ENCODE measurements at places on chromosomes 5 and 9.

DNA sequence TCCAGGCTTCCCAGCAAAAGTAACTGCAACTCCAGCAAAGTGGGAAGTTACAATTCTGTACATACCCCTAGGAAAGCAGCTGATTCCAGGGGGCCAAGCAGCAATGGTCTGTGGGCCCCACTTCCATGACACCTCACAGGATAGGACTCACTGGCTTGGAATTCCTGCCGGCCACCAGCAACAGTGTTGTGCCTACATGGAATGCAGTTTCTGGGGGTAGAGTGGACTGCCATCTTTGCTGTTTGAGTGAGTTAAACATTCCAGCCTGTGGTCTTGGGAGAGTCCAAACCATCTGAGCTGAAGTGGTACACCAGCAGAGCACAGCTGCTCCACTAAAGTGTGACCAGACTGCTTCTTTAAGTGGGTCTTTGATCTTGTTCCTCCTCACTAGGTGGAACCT, 13.4 kb upstream of the FBN2 start:
- DNase-seq: no peak

- no peak for DNase-seq
Observed at GRCh38 chr5:113652161-113652560, 138.7 kb downstream of the YTHDC2 start.

DNA sequence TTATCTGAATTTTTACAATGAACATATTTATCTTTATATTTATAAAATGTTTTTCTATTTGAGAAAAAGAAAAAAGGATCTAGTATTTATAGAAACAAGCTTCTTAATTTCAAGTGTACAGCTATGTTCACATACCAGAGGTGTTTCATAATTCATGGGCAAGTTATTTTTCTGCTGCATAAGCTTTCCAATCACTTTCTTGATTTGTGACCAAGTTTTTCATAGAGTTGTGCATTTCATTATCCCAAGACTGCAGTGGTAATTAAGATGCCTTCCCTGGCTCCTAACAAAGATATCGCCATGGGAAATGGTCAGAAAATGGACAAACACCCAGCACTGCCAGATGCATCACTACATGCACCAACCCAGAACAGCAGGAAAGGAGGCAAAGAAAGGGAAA, 124.6 kb downstream of the GNAQ start:
- no peak for DNase-seq

GRCh38 chr5:2164586-2164985, 281.9 kb upstream of the IRX4 start:
- no peak for DNase-seq

- no peak for DNase-seq
Observed at GRCh38 chr9:14400658-14400995, 86.7 kb upstream of the NFIB start.

GRCh38 chr5:120207129-120207528, 257.0 kb upstream of the PRR16 start:
- no peak for DNase-seq

- DNase-seq: no peak
Observed at GRCh38 chr5:165321912-165322311, 1816.5 kb downstream of the MAT2B start.

DNA sequence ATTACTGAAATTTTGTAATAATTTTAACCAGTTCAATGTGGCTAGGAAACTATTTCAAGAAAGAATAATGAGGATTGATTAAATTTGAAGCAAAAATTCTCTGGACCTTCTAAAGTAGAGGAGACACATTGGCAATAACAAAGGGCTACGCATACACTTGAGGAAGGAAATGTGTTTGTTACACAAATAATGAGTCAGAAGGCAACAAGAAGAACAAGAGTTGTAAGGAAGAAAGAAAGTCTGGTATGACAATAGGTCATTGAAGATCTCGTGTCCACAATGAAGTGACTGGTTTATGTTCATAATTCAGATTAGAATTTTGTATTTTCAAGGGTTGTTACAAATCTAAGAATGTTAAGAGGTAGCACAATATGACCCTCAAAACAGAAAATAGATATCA, 25.8 kb downstream of the ST8SIA4 start:
- no peak for DNase-seq

DNA sequence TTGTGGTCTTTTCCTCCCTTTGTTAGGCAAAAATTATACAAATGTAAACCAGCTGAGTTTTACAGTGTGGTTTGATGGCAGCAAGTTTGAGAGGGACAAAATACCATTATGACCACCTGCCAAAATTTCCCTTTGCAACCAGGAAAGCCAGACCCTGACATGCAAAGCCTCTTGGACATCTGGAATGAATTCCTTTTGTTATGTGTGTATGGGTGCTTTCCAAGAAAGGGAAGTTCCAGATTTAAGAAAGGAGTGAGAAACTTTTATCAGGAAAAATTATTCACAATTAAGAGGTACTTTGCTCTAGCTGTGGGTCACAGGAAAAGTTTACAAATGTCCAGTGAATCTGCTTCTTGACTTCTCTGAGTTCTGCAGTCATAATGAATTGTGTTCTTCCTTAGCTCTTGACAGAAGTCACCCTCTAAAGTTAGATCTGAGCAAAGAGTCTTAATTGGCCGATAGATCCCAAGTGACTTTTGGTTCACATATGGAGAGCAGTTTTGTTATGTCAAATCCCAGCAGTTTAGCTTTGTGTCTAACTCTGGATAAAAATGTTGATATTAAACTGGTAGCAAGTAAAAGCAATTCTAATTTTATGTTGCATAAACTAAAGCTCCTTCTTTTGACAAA, 295.9 kb upstream of the ZNF608 start:
- DNase-seq: no peak

- no peak for DNase-seq
Observed at GRCh38 chr9:27078685-27079084, 30.3 kb upstream of the TEK start.

DNA sequence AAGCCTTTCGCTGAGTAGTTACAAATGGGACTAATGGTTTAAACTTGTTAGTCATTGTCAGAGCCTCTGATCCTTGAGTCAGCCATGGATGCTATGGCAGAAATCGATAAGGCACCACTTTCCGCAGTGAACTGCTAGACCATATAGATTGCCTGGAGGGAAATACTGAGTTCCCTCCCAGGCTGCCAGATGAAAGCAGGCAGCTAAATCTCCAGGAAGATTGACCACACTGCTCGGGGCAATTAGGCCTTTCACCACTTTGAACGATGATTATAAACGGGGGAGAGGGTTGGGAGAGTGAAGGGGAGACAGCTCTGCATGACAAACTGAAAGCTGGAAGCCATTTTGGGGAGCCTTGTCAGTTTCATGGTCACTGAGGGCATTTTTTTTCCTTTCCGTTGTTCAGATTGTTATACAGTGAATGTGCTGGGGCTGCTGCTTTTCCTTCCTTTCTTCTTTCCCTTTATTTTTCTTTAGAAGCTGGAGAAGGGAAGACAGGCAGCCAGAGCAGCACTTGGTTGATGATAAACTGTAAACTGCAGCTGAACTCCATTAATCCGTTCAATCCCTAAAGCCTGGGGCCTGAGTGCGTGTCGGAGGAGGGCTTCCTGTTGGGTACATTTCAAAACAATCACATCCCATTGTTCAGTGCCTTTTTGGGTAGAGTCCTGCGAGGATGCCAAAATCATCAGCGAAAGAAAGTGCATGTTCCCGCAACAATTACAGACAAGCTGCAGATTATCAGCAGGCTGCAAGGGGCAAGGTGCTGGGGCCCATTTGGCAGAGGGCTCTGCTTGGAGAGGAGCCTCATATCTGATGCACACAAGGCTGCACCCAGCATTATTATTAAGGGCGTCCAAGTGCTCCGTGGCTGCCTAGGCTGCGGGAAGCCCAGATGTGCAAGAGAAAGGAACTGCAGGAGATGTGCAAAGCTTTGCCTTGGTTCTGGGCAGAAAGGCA, 308.4 kb downstream of the PSAT1 start:
- no peak for DNase-seq

DNA sequence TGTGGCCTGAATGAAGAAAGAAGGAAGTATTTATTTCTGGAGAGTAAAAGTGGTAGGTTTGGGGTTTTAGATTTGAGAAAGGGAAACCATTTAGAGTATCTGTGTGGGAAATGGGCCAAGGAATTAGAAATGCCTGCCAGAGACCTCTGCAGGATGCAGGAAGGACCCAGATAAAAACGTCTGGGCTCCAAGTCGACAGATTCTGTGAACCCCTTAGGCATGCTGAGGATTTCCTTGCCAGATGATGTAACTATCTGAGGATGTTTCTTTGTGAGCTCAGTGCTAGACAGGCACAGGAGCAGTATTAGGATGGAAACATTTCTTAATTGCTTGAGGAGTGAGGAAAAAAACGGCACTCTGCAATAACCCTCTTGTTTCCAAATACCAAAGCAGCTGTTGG, 251.8 kb upstream of the DMRT1 start:
- DNase-seq: no peak

DNA sequence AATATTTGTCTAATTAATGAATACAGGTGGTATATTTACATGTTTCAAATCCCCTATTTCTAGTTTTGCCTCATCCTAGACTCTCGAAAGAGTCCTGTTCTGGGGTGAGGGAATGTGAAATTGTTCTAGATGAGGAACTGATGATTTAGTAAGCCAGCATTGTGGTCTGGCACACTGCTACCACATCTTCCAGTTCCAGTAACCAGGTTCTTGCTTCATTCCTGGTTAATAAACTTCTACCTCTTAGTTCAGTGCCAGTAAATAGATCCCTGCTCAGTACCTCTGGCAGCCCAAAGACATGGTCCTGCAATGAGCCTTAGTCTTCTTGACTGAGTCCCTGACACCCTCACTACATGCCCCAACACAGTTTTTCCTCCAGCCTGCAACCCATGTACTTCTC, 207.7 kb downstream of the SREK1 start:
- DNase-seq: no peak

DNA sequence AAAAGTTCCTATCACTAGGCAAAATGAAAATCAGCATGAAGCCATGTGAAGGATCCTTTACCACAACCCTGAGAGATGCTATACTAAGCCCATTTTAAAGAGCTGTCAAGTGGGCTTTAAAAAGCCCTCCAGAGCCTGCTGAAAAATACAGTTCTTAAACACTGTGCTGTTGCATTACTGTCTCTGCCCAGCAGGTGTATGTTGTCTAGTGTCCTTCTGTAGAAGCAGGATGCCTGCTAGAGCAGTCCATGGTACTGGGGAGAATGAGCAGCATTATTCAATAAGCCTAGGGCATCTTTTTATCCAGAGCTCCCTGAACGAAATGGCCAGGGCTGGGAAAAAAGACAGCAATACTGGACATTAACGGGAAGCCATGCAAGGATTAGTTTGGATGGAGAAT, 126.2 kb upstream of the PLCXD3 start:
- DNase-seq: no peak

- no peak for DNase-seq
Observed at GRCh38 chr5:147169399-147169798, 65.4 kb upstream of the STK32A start.

DNA sequence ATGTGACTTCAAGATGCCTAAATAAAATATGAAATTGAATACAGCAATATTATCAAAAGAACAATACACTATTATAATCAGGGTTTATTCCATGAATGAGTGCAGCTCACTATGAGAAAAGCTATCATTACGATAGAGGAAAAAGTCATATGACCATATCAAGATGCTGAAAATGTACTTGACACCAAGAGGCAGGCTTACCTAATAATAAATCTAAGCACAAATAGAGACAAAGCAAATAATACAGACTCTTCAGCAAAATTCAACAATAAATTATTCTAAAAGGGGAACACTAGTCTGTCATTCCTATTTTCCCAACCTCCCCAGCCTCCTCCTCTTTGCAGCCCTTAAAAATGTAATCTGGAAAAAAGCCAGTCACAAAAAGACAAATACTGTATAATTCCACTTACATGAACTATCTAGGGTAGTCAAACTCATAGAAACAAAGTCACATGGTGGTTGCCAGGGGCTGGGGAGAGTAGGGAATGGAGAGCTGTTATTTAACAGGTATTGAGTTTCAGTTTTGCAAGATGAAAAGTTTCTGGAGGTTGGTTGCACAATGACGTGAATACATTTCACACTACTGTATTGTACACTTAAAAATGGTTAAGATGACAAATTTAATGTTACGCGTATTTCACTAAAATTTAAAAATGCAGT, 148.4 kb downstream of the NFIB start:
- DNase-seq: no peak

DNA sequence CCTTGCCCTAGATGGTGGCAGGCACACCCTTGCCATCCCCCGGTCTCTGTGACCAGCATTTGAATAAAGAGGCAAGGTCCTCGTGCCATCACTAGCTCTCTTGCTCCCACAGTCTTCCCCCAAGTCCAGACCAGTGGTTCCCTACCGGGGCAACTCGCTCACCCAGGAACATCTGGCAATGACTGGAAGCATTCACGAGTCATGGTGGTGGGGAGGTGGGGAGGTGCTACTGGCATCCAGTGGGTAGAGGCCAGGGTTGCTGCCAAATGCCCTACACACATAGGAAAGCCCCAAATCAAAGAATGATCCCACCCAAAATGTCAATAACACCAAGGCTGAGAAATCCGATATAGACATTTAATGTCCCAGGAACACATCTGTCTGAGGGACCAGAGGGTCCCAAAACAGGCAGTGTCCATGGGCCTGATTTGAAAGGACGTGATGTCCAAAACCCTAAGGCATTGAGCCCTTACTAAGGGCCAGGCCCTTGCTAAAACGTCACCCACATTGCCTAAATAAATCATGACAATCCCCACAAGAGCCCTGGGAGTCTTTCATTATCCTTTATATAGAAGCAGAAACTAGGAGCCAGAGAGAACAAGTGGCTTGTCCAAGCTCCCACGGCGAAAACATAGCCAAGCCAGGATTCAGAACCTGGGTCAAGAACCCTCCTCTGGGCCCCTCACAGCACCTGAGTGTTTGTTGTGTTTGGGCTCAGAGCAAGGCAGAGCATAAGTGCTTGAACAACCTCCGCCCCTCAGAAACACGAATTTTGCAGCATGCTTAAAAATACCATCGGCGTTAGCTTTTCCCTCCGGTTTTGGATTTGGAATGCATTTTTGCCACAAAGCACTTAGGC, 119.3 kb upstream of the WWC1 start:
- DNase-seq: no peak

GRCh38 chr5:113510836-113511451, 2.5 kb upstream of the YTHDC2 start:
- DNase-seq: no peak

DNA sequence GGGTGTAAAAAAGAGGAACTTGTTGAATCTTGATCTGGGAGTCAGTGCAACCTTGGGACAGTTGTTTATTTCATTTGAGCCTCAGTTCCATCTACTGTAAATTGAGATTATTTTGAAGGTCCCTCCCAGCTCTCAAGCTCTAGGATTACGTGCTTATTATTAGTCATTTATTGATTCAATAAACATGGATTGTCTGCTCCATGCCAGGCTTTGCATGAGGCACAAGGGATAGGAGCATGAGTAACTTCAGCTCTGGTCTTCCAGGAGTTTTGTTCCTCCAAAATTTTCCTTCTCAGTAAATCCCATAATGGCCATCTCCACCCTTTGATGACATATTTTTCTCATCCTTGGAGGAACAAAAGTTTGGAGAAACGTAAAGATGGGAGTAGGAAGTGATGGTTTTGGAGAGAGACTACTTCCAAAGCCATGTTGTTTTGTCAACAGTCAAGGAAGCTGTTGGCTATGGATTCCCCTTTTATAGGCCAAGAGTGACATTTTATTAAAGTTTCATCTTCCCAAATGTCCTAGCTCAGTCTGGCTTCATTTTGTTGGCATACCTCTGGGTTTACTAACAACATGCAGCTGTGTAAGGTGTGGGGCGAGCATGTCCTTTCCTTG, 244.6 kb downstream of the DMRT2 start:
- no peak for DNase-seq
